ENCODE measurements at places on chromosomes 13 and 19.

- DNase-seq, result no peak
Observed at GRCh38 chr13:23996456-23996855, 99.2 kb upstream of the C1QTNF9B start.

DNA sequence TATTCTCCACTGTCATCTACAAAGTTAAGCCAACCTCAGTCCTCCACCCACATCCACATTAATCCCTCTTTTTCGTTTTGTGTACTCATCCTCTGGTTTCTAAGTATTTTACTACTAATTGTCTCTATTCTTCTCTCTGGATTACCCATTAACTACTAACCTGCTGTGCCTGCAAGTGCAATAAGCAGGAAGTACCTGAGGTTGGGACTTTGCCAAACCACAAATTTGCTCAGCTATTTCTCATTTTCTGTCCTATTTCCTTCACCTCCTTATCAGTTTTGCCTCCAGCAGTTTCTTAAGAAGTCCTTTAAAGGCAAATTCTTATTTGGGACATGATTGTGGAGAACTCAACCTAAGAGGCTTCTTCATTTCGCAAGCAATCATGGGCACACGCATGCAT, 1708.9 kb downstream of the SLITRK5 start:
- peak; percentile 35 for DNase-seq

- DNase-seq, result no peak
Observed at GRCh38 chr13:53058065-53058679, 29.6 kb downstream of the OLFM4 start.

DNA sequence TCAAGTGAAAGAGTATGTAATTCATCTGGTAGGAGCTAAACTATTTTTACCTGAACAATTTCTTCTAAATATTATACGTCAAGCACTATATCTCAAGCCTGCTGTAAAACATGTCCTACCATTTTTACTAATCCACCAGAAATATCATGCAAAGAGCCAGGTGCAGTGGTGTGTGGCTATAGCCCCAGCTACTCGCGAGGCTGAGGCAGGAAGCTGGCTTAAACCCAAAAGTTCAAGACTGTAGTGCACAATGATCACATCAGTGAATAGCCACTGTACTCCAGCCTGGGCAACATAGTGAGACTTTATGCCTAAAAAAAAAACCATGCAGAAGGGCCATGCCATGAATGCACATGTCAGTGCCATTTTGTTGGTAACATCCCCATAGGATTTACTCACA, 20.7 kb upstream of the CLN5 start:
- DNase-seq, result no peak

DNA sequence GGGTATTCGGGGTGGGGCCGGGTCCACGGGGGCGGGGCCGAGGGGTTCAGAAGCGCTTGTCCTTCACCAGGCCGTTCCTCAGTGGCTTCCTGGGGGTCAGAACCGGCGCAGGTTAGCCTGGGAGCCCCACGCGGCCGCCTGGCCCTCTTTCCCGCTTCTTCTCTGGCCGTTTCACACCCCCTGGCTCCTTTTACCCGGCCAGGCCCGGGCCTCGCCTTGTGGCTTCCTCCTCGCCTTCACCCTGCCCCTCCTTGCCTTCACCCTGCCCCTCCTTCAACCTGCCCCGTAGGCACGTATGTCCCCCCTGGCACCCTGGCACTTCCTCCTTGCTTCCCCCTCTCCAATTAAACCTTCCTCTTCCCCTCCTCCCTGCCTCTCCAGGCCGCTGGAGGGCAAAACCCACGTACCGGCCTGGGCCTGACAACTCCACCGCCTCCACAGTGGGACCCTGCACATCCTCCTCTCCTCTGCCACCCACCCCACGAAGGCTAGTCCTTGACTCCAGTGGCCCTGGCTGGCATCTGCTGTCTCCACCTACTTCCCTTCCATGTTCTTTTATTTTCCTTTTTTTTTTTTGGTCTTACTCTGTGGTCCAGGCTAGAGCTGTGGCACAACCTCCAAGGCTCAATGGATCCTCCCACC, 25.3 kb downstream of the CERS1 start:
- no peak for DNase-seq

- no peak for DNase-seq
Observed at GRCh38 chr19:53875602-53876325, 6.2 kb upstream of the PRKCG start.

DNA sequence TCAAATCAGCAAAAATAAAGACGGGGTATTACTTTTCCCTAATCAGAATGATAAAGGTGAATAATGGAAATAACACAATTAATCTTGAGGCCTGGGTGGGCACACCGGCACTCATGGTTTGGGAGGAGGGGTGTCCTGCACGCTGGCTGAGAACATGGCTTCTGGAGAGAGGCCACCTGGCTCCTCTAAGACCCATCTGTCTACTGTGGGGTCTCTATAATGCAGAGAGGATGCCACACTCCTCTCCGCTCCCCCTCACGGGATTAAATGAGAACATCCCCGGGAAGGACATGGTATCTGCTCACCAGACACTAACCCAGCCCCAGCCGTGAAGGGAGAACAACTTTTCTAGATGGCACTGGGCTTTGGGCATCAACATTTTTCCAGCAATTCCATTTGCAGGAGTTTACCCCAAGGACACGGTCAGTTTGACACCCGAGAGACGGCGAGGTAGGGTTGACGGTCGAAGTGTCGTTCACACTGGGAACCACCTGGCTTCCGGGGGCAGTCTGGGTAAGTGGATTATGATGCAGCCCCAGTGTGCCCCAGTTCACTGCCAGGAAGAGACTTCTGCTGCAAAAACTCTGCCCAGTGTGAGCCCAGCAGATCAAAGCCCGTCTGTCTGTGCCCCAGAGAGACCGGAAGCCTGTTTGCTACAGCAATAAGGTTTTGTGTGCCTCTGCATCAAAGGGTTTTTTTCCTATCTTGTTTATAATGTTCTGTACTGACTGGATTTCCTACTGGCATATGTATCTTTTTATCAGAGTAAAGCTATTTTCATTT, 56.6 kb downstream of the CEBPG start:
- no peak for DNase-seq

DNA sequence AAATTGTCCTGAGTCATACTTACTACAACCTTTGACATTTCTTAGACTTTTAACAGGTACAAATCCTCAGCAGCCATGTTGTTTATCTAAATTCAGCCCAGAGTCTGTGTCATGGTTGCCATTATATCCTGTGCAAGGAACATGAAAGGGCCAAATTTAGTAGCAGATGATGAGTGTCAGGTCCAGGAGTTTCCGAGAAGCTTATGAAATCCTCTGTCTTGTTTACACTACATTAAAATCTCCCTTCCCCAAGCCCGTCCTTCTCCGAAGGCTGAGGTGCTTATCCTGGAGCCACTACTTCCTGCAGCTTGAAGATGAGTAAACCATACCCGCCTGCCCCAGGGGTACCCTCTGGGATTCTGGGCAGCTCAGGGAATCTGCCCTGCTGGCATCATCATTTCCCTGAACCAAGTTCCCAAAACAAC, 102.6 kb upstream of the SERP2 start:
- no peak for DNase-seq

- DNase-seq, result peak; percentile 47
Observed at GRCh38 chr13:99205621-99206220, 5.1 kb downstream of the UBAC2 start.

DNA sequence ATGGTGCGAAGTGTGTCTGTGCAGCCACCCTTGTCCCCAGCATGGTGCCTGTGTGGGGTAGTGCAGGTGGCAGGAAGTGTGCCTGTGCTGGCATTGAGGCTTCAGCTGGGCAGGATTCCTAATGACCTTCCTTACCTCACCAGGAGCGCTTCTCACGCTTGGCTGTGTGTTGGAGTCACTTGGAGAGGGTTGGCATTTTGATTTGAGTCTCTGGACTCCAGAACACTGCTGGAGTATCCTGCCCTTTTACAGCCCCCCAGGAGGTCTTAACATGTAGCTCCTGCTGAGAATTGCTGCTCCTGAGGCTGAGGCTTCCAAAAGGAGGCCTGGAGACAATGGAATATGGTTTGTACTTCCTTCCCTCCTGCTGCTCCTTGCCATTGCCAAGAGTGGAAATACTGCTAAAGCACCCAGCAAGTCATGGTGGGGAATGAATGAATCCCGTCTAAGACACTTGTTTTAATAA, 87.1 kb downstream of the ARHGEF7 start:
- DNase-seq, result peak; percentile 66

DNA sequence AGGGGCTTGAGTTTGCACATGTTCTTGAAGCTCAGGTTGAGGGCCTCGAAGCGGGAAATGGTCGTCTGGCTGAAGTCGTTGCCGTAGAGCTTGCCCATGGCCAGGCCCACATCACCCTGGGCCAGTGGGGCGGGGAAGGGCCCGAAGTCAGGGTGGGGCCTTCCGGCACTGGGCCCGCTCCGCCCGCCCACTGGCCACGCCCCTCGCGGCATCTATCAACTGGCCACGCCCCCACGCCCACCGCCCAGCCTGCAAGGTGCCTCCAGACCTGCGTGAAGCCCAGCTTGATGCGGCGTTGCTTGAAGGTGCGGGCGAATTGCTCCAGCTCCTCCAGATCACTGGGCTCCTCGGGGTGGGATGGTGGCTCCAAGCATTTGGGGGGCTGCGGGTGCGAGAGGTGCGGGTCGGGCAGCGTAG, 19.9 kb downstream of the ZNF574 start:
- DNase-seq, result peak; percentile 69

- no peak for DNase-seq
Observed at GRCh38 chr13:52394586-52394985, 11.4 kb downstream of the THSD1 start.

DNA sequence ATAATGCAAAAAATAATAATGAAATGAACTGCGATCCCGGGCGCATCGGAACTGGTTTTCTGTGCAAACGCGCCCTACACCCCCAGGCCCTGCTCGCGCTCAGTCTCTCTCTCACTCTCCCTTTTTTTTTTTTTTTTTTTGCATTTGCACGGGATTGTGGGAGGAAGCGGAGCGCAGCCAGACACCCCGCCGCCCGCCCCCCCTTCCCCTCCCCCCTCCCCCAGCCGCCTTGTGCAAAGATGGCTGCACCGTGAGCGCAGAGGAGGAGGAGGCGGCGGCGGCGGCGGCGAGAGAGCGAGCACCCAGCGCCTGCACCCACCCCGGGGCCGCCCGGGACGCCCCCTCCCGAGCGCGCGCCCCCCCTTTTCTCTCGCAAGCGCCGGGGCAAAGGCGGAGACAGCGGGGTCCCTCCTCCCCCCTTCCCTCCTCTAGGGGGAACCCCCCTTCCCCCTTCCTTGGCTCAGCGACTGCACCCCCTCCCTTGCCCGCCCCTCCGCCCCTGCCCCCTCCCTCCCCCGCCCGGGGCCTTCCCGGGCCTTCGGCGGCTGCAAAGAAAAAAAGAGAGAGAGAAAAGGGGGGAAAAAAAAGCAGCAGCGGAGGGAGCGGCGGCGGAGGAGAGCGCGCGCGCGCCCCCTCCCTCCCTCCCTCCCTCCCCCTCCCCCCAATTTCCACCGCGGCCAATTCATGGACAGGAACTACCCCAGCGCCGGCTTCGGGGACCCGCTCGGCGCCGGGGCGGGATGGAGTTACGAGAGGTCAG, at the start of gene PRR12:
PRR12 (plus strand) TSS at position 212 of the 760 bp plus-strand sequence; CDS start at position 685, 473 bp downstream.
- peak; percentile 85 for DNase-seq

DNA sequence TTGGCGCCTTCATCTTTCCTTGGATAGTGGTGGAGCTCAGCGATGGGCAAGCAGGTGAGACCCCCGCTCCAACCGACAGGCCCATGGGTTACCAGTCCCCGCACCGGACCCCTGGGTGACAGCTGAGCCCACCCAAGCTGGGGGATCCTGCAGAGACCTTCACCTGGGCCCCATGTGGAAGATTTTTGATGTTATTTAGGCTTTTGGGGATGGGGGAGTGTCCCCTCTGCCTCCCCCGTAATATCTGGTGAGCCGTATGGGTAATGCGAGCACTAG, 4.9 kb upstream of the LILRA5 start:
- no peak for DNase-seq

DNA sequence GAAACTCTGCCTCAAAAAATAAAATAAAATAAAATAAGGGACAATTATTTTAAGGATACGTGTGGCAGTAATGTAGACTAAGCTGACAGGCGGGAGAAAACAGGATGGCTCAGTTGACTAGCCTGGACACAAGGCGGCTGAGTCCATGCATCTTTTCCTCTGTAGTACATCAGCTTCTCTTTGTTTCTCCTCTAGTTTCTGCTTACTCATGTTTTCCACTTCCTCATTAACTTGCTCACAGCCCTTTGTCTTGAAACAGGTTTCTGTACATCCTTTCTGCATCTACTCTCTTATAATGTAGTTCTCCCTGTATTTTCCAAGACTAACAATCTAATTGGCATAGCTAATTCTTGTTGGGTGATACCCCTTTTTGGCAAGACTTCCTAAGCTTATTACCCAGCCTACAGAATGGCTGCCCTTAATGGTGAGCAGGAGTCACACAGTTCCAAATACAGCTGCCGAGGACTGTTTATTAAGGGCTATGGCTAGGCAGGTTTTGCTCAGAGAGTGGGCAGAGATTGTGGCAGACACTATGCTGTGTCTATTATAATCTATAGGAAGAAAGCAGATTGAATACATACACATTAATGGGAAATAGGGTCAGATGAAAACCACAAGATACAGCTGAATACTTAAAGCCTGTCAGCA, 58.7 kb upstream of the KLF5 start:
- DNase-seq, result peak; percentile 39

GRCh38 chr13:29929062-29929847, 78.8 kb upstream of the UBL3 start:
- no peak for DNase-seq

DNA sequence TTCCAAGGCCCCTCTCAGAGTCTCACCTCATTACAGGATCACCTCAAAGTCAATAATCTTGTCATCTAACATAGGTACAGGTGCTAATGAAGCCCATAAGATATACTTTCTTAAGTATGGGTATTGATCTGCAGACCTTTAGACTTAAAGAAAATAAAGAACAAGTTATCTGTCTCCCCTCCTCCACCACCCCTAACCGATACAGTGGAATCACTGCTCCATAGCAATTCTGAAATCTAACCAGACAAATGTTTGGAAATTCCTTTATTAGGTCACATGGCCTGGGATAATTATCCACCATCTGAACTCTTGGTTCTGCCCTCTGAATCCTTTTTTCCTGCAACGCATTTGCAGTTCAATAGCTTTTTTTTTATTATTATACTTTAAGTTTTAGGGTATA, 4.5 kb upstream of the ZNF470 start:
- DNase-seq, result no peak

DNA sequence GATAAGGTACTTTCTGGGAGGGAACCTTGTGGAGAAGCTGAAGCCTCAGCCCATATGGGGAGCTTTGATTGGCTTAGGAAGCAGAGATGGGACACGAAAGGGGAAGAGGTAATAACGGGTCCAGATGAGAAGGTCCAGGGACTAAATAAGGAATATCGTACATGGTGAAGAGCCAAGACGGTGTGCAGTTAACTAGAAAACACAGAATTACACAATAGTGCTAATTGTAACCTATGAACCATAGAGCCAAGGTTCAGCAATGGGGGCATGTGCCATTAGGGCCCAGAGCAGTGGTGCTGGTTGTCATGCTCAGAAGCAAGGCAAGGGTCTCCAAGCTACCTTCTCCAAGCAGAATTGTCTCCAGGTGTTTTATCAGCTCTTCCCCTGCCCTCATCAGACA, 106.1 kb downstream of the IRS2 start:
- DNase-seq, result no peak

GRCh38 chr19:48810151-48810550, 678 bp downstream of the BCAT2 start:
- DNase-seq, result no peak
